Fibroblast of skin of left biceps (primary cell): ENCODE measurements at places on chromosomes 7 and 10.

DNA sequence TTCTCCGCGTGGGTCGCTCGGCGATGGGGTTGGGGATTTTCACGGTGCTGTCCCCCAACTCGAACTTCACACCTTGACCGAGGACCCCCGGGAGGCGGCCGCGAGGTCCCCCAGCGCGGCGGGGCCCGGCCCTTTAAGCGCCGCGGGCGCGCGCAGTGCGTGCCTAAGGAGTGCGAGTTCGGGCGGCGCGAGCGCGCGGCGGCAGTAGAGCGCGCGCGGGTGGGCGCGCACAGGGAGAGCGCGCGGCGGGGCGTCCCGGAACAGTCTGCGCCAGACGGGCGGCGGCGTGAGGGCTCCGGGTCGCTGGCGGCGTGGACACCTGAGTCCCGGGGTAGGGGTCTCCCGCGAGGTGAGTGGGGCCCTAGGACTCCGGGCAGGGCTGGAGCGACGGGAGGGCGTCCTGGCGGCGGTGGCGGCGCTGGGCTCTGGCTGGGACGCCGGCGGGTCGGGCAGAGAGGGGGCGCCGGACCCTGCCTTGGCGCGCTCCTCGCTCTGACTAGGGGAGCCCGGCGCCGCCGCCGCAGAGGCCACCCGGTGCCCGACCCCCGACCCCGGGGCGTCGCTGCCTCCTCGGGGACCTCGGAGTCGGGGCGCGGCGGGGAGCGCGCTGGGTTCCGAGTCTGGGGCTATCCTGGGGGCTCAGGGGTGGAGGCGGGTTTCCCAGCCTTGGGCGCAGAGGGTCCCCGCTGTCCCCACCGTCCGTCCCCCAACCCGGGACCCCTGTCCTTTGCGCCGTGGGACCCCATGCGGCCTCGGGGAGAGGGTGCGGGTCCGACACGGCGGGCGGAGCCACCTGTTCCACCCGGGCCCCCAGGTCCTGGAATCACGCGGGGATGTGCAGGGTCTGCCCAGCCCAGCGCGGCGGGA lies at the start of gene PROSER2:
Gene PROSER2, plus strand, starts transcription at position 235 of the 867 bp plus-strand sequence. CDS start 28,722 bp downstream, outside the sequence.
- no peak for DNase-seq

DNA sequence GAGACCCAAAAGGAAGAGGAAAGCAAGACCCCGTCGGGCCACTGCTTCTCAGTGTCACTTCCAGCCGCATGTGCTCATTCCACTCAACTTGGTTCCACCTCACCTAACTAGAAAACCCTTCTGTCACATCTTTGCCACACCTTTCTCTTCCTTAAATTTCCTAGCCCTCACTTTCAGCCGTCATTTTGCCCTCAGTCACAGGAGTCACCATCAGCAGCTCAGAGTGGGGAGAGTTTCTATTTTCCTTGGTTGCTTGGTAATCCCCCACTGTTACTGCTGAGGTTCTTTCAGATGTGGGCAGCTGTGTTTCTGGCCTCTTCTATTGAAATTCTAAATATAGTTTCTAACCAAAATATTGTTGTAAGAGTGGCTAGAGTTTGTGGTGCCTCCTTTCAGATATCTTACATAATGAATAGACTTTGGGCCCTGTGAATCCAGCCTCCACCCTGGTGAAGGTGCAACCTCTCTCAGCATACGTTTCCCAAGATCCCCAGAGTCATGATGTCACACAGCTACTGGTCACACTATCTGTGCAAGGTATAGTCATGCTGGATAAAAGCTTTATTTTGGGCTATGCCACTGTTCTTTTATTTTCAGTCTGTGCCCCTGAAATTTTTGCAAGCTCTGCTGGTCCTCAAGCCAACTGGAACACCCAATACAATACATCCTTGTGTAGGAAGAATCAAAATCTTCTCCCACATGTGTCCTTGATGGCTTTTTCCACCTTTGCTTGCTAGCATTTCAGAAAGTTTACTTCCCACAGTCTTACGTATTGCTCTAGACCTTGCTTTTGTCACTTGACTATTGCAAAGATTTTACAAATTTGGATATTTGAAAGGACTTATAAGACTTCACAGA lies 9.2 kb downstream of the AGBL3 start:
- DNase-seq: no peak

- no peak for DNase-seq
These were observed 44.7 kb upstream of the ZEB1 start for GRCh38 chr10:31274310-31274709.

GRCh38 chr7:111960984-111961383 lies 245.2 kb downstream of the DOCK4 start:
- DNase-seq: no peak

DNA sequence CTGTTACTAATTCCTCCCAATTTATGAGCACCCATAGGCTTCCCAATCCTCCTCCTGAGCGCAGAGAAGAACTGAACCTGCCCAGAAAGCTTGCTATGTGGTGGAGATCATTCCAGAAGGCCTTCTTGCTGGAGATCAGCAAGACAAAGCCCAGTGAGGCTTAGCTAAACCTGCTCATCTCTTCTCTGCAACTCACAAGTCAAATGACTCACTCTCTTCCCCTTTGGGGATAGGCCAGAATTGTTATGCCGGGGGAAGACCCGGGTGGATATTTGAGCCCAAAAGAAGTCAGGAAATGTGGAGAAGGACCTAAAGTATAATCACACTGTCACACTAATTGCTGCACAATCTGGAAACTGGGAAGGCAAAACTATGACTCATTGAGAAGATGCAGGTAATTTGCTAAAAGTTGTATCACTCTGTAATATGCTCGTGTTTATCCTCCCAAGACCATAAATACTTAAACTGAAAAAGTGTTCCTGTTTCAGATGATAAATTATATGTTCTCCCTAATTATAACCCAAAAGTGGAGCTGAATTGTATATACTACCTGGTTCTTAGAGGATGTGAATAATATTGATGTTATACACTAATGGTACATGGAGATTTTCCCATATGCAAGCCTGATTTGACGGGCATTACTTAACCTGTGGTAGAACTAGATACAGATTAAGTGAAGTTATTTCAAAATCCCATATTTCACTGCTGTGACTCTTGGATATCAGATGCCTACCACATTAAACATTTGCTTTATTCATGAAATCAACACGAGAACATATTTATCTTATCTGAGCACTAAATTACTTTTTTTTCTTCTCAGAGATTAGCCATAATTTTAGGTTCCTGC lies 6.4 kb downstream of the NEBL start:
- no peak for DNase-seq

DNA sequence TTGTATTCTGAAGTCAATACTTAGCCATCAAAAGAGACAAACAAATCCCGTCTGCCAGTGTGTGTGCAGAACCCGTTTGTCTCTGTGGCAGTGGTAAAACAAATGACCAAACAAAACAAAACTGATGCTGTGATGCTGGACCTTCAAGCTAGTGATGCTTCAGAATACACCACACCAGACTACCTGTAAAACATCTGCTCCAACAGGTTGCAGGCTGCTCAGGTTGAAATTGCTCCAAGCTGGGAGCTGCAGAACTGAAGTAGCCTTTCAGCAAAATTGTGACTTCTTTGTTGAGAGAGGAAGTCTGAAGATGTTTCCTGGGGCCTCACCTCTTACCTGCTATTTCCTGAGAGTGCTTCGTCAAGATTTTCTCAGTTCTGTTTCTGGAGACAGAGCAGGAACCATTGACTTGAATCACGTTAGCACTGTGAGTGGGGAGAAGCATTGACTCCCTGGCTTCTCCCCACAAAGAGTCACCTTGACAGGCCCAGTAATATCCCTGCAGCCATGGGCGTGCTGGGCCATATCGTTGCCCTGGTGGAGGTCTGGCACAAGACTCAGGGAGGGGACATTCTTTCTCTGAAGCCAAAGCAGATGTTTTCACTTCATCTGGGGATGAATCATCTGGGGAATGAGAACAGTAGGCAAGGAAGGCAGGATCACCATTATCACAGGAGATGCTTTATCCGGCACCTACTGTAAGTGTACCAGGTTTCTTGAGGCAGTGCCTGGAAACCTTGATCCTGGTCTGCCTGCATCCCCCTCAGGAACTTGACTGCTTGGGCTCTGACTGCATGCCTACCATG lies 80.2 kb downstream of the RBM20 start:
- DNase-seq: no peak
